Mesothelial cell of epicardium (in vitro differentiated cells): ENCODE measurements at places on chromosomes 2 and 18. TPM values are rescaled to one million over a fixed set of nuclear protein-coding genes. Genes with fewer than 3 reads are reported as not detected.

Gene AFF3
- total RNA-seq: 14.4 to 15.6 TPM (median 14.7 TPM) in 3 replicates

DNA sequence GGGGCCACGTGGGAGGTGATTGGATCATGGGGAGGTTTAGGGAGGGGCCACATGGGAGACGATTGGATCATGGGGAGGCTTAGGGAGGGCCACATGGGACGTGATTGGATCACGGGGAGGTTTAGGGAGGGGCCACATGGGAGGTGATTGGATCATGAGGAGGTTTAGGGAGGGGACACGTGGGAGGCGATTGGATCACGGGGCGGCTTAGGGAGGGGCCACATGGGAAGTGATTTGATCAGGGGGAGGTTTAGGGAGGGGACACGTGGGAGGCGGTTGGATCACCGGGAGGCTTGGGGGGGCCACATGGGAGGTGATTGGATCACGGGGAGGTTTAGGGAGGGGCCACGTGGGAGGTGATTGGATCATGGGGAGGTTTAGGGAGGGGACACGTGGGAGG is 22.5 kb upstream of the SALL3 start:
- H3K27me3 ChIP-seq: peaks cover 11% of the 10 kb centered on the region
- no peaks in the 10 kb centered on the region for H3K4me1 ChIP-seq
- no peak overlapping the region for H3K27ac ChIP-seq
- H3K36me3 ChIP-seq: no peaks in the 10 kb centered on the region

GRCh38 chr2:214034417-214034816 is 376.4 kb upstream of the VWC2L start:
- H3K4me1 ChIP-seq: no peaks in the 10 kb centered on the region
- no peaks in the 10 kb centered on the region for H3K36me3 ChIP-seq
- no peak for DNase-seq
- no peak overlapping the region for H3K27ac ChIP-seq

GRCh38 chr2:205712508-205712907 is 30.2 kb downstream of the NRP2 start:
- H3K4me3 ChIP-seq: no peak overlapping the region
- H3K27ac ChIP-seq: no peak overlapping the region
- peaks cover 30% of the 10 kb centered on the region for H3K4me1 ChIP-seq
- no peak for DNase-seq

GRCh38 chr2:2600366-2600765 is 269.3 kb upstream of the MYT1L start:
- H3K36me3 ChIP-seq: no peaks in the 10 kb centered on the region
- peaks cover 29% of the 10 kb centered on the region for H3K27me3 ChIP-seq
- peaks cover 4% of the 10 kb centered on the region for H3K4me1 ChIP-seq

DNA sequence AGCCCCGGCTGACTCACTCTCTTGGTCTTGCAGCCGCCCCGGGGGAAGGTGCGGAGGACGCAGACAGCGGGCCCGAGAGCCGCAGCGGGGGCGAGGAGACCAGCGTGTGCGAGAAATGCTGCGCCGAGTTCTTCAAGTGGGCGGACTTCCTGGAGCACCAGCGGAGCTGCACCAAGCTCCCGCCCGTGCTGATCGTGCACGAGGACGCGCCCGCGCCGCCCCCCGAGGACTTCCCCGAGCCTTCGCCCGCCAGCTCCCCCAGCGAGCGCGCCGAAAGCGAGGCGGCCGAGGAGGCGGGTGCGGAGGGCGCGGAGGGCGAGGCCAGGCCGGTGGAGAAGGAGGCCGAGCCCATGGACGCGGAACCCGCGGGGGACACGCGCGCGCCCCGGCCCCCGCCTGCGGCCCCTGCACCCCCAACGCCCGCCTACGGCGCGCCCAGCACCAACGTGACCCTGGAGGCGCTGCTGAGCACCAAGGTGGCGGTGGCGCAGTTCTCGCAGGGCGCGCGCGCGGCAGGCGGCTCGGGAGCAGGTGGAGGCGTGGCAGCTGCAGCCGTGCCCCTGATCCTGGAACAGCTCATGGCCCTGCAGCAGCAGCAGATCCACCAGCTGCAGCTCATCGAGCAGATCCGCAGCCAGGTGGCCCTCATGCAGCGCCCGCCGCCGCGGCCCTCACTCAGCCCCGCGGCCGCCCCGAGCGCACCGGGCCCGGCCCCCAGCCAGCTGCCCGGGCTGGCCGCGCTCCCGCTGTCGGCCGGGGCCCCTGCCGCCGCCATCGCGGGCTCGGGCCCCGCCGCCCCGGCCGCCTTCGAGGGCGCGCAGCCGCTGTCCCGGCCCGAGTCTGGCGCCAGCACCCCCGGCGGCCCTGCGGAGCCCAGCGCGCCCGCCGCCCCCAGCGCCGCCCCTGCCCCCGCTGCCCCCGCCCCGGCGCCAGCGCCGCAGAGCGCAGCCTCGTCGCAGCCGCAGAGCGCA is 12.7 kb downstream of the SALL3 start:
- peaks cover 32% of the 10 kb centered on the region for H3K27me3 ChIP-seq
- H3K27ac ChIP-seq: no peak overlapping the region
- H3K4me1 ChIP-seq: peaks cover 13% of the 10 kb centered on the region
- H3K4me3 ChIP-seq: no peak overlapping the region

Gene ARL5A
- 52.9 to 62.2 TPM (median 58.7 TPM) in 3 replicates for total RNA-seq

DNA sequence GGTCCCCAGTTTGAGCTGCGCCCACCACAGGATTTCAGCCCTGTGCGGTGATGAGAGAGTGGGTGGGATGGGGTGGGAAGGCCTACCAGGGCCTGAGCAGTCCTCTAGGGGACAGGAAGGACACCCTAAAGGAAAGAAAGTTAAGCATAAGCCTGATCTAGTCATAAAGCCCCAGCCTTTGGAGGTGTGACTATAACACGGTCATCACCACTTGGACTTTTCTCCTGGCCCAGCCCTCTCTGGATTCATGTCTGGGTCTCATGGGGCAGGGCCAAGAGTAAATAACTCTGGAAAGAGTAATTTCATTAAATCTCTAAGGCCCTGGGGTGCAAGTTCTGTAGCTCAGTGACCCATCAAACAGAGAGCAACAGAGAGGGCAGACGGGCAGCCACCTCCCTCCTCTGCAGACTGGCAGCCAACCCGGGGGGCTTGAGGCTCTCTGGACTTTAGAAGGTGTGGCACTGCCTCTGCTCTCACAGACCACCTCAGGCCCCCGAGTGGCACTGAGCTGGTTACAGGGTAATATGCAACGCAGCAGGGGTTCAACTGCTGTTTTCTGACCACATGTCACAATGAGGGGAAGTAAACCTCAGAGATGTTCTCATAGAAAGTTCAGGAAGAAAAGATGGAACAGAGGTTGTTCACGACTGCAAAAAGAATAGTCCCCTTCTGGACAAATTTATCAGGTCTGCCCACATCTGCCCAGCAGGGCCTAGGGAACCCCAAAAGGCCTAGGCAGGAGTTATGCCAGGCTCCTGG is 41.5 kb downstream of the TGFA start:
- peaks cover 17% of the 10 kb centered on the region for H3K4me1 ChIP-seq
- H3K4me3 ChIP-seq: no peak overlapping the region
- H3K27me3 ChIP-seq: peaks cover 18% of the 10 kb centered on the region
- DNase-seq: no peak

DNA sequence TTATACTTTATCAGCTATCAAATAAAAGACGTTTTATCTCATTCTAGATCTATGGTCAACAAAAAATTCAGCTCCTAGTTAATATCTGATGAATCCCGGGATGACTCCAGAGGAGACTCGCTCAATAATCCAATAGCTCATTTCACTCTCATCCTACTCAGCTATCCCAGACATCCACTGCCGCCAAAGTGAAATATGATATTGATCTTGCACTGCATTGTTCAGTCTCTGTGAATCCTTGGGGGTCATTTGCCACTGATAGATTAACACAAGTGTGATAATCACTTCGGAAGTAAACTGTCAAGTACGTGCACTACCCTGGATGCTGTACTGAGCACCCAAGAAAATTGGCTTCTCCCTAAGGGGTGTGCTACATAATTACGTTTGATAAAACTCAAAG is 249.1 kb downstream of the SUCLG1 start:
- H3K36me3 ChIP-seq: no peaks in the 10 kb centered on the region
- H3K27ac ChIP-seq: no peak overlapping the region
- no peak for DNase-seq
- H3K4me1 ChIP-seq: peaks cover 5% of the 10 kb centered on the region
- peaks cover 1% of the 10 kb centered on the region for H3K27me3 ChIP-seq
- no peak overlapping the region for H3K4me3 ChIP-seq
